ENCODE measurements at places on chromosomes 7 and 10. TPM values are rescaled to one million over a fixed set of nuclear protein-coding genes. Genes with fewer than 3 reads are reported as not detected.

SEMA3A gene
- 2.1 TPM for polyA plus RNA-seq

GRCh38 chr7:156735851-156736250, 95.3 kb downstream of the RNF32 start:
- H3K4me1 ChIP-seq: peaks cover 3% of the 10 kb centered on the region
- no peak overlapping the region for H3K27ac ChIP-seq
- no peak overlapping the region for H3K4me3 ChIP-seq

DNA sequence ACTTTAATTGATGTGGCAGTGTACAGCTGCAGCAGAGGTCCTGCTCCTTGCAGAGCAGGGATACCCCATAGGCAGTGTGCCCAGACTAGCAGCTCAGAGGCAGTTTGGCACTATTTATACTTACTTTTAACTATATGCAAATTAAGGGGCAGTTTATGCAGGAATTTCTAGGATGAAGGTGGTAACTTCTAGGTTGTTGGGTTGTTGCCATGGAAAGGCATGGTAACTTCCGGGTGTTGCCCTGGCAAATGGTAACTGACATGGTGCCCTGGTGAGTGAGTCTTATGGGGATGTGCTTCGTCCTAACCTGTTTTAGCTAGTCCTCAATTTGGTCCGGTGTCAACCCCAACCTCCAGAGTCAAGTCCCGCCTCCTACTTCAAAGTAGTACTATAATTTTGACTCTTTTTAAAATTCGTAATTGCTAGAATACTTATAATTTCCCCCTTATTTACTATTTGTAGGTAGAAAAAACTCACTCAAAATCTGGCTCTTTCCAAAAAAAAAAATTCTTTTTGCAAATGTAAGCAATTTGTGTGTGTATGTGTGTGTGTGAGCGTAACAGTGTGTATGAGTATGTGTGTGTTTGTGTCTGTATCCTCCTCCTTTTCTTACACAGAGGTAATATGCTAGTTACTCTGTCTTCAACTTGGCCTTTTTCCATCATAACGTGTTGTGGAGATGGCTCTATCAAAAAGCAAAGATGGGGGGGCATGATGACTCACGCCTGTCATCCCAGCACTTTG, 5.9 kb downstream of the COL26A1 start:
- no peaks in the 10 kb centered on the region for H3K4me1 ChIP-seq
- no peaks in the 10 kb centered on the region for H3K36me3 ChIP-seq
- H3K27me3 ChIP-seq: peaks cover 19% of the 10 kb centered on the region
- no peak overlapping the region for H3K27ac ChIP-seq

- no peak overlapping the region for H3K4me3 ChIP-seq
- no peak for DNase-seq
- H3K4me1 ChIP-seq: no peaks in the 10 kb centered on the region
These were observed 108.8 kb upstream of the MPP7 start for GRCh38 chr10:28411648-28412047.

DNA sequence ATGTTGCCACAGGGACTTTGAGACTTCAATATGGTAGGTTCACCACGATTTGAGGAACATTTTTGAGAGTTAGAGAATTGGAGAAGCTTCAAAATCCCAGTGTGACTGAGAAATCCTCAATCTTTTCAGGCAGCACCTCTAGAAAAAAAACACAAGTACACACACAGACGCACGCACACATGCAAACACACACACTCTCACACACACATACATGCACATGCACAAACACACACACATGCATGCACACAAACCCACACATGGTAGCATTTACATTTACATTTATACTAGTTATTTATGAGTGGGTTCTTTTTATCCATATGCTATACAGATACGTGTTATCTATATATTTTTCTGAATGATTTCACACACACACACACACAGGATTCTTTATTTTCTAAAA, 901.9 kb downstream of the GATA3 start:
- H3K4me1 ChIP-seq: no peaks in the 10 kb centered on the region
- H3K27ac ChIP-seq: no peak overlapping the region
- no peaks in the 10 kb centered on the region for H3K27me3 ChIP-seq
- H3K36me3 ChIP-seq: no peaks in the 10 kb centered on the region

- no peak overlapping the region for H3K4me3 ChIP-seq
- no peaks in the 10 kb centered on the region for H3K27me3 ChIP-seq
- no peak overlapping the region for H3K27ac ChIP-seq
These were observed 55.9 kb downstream of the GRID1 start for GRCh38 chr10:86310702-86311101.
